NCI-H1436 treated with DMSO at 0.1 percent for 48 hours (cell line): ENCODE measurements at places on chromosomes 16 and 17.

DNA sequence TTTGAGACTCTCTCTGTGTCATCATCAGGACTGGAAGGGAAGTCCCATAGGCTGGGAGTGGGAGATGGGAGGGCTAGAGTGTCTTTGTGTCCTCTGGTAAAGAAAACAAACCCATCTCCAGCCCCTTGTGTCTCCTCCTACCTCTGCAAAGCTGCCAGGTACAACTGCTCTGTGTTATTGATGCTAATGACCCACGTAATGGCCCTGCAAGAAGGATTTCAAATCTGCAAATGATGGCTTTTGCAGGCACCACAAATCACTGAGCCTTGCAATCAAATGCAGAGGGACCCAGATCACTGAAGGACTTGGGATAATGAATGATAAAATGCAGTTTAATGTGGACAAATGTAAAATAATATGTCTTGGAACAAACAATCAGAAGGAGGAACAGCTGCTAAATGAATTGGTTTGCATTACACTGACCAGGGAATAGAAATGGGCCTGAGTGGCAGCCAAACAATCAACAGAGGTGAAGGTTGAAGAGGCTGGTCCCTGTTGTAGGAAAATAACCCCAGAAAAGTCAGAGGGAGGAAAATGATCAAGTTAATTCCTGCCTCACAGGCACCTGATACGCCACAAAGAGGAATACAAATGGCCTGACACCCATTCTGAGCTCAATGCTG is 425.1 kb downstream of the UTP18 start:
- no peak for DNase-seq

GRCh38 chr16:66360624-66361324 is 5.7 kb upstream of the CDH5 start:
- DNase-seq = no peak

GRCh38 chr17:34308371-34308770 is 10.9 kb upstream of the CCL8 start:
- no peak for DNase-seq

- DNase-seq = no peak
These were observed 644.1 kb downstream of the WWOX start for GRCh38 chr16:78743556-78743955.

GRCh38 chr16:50161950-50162349 is 8.8 kb downstream of the TENT4B start:
- DNase-seq = no peak

GRCh38 chr16:67286441-67287235 is 7.3 kb downstream of the PLEKHG4 start:
- DNase-seq = no peak

DNA sequence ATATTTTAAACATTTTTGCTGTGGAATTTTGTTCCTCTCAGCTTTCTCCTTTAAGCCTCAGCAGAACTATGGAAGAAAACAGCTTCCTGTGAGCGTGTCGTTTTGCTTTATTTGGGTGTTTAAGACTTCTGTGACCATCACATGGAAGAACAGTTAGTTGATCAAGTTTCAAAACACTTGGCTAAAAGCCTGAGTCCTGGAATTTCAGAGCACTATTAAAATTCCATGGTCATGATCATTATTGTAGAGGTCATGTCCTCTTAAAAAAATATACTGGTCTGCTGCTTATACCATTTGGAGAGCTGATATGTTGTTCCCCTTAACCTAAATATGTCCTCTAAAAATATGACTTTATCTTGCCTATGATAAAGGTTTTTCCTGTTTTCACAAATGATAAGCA is 12.6 kb upstream of the CDR2 start:
- no peak for DNase-seq

DNA sequence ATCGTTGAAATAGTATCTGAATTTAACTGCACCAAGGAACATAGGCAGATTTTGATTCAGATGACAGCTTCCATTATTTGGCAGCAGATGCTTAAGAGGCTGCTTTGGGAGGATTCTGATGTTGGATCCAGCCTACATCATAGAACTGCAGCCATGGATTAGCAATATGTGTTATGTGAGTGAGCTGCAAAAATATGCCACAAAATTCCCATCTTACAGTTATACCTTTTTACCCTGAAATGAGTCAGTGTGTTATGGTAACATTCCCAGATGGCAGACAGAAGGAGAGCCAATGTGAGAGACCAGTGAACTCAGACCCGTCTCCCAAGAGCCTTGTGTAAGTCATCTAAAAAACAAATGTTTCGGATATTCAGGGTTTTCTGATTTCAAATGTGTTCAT is 206.1 kb downstream of the CDH13 start:
- no peak for DNase-seq

DNA sequence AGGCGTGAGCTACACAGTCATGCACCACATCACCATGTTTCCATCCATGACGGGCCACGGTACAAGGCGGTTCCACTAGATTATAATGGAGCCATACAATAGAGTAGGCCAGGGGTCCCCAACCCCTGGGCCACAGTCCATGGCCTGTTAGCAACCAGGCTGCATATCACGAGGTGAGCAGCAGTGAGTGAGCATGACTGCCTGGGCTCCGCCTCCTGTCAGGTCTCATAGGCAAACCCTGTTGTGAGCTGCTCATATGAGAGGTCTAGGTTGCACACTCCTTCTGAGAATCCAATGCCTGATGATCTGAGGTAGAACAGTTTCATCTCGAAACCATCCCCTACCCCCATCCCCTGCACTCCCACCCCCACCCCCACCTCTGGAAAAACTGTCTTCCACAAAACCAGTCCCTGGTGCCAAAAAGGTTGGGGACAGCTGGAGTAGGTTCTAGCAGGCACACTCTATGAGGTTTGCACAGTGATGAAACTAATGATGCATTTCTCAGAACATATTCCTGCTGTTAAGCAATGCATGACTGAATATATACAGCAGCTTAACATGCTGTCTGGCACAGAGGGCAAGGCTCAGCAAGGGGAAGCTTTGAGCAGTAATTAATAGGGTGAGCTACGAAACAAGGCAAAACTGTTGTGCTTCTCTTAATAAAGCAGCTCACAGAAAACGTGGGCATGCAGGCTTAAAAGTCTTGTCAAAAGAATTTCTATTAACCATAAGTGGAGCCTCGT is 108.0 kb downstream of the VPS53 start:
- DNase-seq = no peak

DNA sequence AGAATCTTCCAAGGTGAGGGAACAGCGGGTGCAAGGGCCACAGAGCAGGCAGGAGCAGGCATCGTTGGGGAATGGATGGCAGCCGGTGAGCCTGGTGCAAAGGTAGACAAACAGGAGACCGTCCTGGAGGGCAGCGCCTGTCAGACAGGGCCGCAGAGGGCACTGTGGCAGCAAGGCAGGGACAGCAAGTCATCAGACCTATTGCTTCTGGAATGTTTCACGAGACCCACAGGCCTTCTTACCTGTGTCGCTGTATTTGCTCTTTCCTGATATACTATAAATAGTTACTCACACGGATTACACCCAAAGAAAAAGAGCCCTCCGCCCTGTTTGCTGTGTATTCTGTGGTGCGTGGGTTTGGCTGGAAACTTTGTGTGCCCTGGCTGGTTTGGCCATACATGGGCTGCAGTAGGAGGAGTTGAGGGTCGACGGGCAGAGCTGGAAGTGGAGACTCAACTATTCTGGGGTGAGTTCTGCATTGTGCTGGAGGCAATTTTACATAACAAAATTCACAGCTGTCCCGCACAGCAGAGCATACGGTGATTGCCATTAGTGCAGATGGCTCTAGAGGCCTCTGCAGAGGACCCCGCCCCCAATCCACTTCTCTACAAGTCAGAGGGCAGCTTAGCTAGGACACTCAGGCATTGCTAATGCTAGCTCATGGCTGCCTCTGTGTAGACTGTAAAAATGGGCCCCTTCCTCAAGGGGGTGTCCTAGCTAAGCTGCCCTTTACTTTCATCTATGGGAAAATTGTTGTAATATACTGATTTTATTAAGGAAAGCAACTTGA is 18.6 kb upstream of the POLR3E start:
- no peak for DNase-seq

DNA sequence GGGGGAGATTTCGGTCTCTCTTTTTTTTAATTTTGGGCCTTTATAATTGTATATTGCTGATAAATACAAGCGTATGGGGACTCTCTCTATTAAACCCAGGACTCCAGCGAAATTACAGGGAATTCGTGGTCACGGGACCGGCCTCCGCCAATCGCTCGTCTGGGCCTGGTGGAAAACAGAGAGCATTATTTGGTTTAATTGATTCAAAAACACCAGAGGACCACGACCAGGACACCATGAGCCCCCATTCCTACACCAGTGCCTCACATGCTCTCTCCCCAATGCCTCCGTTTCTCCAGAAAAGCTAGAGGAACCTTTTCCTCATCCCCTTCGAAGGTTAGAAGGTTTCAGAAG is at the start of gene HOXB2:
Gene HOXB2 (minus strand): TSS at position 88 of the 354 bp plus-strand sequence. CDS start 198 bp downstream, outside the sequence.
- peak; percentile 52 for DNase-seq

GRCh38 chr17:78332991-78333390 is 26.9 kb downstream of the SOCS3 start:
- no peak for DNase-seq

DNA sequence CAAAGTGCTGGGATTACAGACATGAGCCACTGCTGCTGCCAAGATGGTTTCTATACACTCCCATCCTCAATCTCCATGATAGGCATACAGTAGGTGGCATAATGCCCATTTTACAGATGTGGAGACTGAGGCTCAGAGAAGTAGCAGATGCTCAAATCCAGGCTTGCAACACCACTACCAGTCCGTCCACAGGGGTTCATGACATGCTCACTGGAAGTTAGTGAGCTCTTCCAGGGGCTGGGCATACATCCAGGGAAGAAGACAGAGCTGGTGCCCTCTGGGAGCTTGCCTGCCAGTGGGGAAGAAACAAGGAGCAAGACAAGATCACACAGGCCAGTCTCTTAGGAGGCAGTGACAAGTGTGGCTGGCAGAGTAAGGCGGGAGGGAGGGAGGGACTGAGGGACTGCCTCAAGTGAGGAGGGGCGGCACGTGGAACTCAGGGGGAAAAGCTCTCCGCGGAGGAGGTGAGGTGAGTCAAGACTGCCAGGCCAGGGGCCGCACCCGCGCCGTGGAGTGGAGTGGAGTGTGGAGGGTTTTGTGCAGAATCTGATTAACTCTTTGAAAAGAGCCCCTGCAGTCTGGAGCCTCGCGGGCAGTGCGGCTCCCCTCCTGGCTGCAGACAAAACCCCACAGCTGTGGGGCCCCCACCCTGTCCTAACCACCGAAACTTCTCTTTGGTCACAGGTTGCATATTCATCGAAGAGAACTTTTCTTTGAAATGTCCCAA is 27.9 kb downstream of the SREBF1 start:
- no peak for DNase-seq

DNA sequence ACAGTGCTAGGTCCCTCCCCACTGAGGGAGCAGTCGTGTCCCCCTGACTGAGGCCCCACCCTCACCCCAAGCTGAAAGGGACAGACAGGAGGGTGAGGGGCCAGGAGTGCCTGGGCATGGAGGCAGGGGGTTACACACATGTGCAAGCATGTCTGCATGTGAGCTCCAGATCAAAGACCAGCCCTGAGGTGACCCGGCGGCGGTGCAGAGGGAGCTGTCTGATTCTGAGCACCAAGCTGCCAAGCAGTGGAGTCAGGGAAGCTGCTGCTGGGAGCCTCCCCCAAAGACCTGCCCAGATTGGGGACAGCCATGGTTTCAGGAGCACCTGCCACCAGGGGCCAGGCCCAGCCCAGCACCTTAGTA is 5.5 kb downstream of the DLX3 start:
- no peak for DNase-seq

DNA sequence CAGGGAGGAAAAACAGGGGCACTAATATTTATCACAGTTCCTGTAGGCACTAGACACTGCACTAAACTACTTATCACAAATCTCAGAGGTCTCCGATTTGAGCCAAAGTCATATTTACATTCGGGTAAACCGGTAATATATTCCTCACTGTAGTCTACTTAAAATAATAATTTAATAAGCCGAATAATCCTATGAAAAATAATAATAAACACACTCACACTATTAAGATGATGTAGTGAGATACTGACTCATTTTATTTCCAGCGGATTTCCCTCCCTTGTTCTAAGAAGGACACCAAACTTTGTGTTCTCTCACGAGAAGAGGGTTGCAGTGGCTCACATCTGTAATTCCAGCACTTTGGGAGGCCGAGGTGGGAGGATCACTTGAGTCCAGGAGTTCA is 36.6 kb upstream of the TNRC6A start:
- DNase-seq = no peak

DNA sequence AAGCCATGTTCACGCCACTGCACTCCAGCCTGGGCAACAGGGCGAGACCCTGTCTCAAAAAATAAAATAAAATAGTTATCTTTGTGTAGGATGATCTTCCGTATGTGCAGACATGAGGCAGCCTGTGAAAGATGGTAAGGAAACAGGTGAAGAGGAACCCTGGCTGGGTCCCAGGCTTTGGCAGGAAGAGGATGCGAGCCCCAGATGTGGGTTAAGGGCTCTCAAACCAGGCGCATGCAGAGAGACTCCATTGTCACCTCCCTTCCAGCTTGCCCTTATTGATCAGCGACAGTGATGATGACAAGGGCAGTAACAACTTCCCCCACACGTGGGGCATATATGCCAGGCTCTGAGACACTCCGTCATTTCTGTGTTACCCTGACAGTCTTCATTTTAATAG is 106.8 kb downstream of the GNAO1 start:
- DNase-seq = no peak

GRCh38 chr17:2050300-2051060 is 4.4 kb upstream of the HIC1 start:
- no peak for DNase-seq

DNA sequence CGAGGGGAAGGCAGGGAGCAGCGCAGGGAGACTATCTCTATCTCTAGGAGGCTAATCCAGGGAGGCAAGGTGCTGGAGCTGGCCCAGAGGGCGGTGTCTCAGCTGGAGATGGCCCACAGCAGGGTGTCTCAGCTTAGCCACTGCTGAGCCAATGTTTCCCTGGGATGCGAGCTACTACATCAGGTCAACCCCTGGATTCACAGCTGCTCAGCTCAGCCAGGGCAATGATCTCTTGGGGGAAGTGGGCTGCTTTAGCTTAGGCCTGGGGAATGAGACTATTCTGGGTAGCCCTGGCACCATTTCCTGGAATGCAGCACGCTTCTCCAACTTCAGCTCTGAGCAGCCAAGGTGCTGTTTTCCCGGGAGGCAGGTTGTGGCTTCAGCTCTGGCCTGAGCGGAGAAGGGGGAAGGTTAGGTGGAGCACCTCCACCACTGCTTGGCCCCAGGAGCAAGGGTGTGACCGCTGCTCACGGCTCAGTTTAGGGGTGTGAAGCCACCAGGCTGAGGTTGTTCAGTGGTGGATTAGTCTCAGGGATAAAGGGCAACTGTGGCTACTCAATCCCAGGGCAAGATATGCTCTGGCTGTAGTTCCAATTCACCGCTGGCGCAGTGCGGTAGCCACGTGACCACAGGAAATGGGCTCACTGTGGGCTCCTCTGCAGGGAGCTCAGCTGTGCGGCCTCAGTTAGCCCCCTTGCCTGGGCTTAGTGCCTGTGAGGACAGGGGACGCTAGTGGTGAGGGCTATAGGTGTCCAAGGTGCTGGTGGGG is 5.2 kb upstream of the PRSS21 start:
- no peak for DNase-seq

DNA sequence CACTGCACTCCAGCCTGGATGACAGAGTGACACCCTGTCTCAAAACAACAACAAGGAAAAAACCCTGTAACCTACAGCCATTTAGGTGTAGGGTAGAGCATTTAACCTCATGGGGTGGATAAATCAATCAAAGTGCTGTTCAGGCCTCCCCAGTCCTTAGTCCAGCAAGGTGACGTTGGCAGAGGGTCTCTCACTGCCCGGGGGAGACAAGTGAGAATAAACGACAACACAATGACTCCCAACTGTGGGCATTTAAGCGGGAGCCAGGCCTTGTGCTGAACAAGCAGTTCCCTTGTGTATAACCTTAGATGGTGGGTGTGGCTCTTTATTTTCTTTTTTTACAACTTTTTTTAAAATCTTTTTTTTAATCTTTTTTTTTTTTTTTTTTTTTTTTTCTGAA is 29.3 kb downstream of the TMEM92 start:
- DNase-seq = no peak
